Heart left ventricle (tissue), 16 donors: ENCODE measurements at places on chromosomes 4 and X.

DNA sequence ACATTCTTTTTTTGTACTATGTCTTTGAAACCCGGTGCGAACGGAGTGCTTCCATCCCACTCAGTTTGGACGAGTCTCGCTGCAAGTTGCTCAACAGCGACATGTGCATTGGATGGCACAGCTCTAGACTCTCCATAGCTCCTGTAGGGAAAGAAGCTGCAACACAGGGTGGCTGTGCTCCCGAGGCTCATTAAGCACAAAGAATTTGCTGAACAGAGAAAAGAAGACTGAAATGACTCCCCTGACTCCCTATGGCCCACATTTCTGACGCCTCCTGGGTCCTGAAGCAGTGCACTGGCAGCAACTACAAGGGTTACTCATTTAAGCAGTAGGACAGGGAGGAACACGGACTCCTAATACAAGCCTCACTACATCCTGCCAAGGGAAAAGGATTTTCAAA is 127.4 kb downstream of the SH3RF1 start:
- no peak for DNase-seq
- H3K27ac ChIP-seq = no peak overlapping the region
- H3K27me3 ChIP-seq = no peaks in the 10 kb centered on the region
- no peaks in the 10 kb centered on the region for H3K4me1 ChIP-seq
- H3K4me3 ChIP-seq = no peak overlapping the region

DNA sequence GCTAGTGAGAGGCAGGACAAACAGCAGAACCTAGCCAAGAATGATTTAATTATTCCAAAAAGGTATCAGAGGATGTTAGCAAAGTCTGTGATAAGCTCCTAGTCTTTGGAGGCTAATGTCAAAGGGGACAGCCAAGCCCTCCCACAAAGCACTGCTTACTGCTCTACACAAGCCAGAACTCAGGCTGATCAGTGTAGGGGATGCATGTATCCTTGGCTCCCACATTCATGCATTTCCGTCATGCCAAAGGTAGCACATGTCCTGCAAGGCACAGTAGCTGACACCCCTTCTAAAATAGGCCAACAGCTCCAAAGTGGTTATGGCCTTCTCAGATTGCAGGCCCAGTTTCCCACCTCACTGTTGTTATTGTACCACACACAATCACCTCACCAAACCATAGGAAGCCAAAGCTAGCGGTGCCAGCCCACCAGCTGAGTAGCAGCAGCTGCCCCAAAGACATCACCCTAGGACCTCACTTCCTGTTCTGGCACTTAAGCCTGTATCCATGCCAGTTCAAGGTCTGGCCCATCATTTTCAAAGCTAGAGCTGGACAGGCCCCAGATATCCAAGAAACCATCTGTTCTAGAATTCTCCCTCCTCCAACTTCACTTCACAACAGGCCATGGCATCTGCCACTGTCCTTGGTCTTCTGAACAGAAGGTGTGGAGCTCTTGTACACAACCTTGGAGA is 40.9 kb downstream of the TSPAN5 start:
- no peak overlapping the region for H3K4me3 ChIP-seq
- no peaks in the 10 kb centered on the region for H3K36me3 ChIP-seq
- DNase-seq = no peak
- no peak overlapping the region for H3K27ac ChIP-seq

GRCh38 chr4:108172231-108172752 is 3.6 kb upstream of the LEF1 start:
- H3K4me3 ChIP-seq = peak overlapping the region; percentile 63
- DNase-seq = peak; percentile 30
- H3K4me1 ChIP-seq = peaks cover 3% of the 10 kb centered on the region

- H3K27me3 ChIP-seq = no peaks in the 10 kb centered on the region
- no peak for DNase-seq
- H3K4me1 ChIP-seq = no peaks in the 10 kb centered on the region
- no peaks in the 10 kb centered on the region for H3K36me3 ChIP-seq
These were observed 47.5 kb downstream of the SMC1A start for GRCh38 chrX:53374923-53375322.

- DNase-seq = peak; percentile 88
- peak overlapping the region; percentile 8 for H3K4me3 ChIP-seq
- peak overlapping the region; percentile 74 for H3K27ac ChIP-seq
- H3K27me3 ChIP-seq = no peaks in the 10 kb centered on the region
- H3K36me3 ChIP-seq = no peaks in the 10 kb centered on the region
These were observed 111.3 kb upstream of the LNX1 start for GRCh38 chr4:53702334-53703266.

GRCh38 chr4:117096462-117096861 is 11.1 kb upstream of the TRAM1L1 start:
- no peak overlapping the region for H3K4me3 ChIP-seq
- no peaks in the 10 kb centered on the region for H3K36me3 ChIP-seq
- H3K27ac ChIP-seq = no peak overlapping the region
- no peak for DNase-seq
- no peaks in the 10 kb centered on the region for H3K4me1 ChIP-seq

GRCh38 chr4:178347111-178347510 is 904.9 kb upstream of the AGA start:
- no peaks in the 10 kb centered on the region for H3K4me1 ChIP-seq
- DNase-seq = no peak
- no peak overlapping the region for H3K4me3 ChIP-seq

GRCh38 chrX:46611658-46612362 is 38.2 kb downstream of the CHST7 start:
- no peak for DNase-seq
- no peaks in the 10 kb centered on the region for H3K36me3 ChIP-seq
- H3K4me3 ChIP-seq = no peak overlapping the region
- no peaks in the 10 kb centered on the region for H3K27me3 ChIP-seq

DNA sequence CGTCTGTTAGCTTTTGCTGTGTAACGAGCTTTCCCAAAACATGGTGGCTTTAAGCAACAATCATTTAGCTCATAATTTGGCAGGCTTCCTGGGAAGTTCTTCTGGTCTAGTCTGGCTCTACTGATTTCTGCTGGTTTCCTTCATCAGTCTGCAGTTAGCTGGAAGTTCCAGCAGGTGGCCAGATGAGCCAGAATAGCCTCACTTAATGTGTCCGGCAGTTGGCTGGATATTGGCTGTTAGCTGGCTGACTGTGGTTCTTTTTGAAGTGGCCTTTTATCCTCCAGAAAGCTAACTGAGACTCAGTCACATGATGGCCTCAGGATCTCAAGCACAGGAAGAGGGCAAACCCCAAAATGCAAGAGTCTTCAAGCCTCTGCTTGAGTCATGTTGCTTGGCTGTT is 34.9 kb downstream of the FTHL17 start:
- H3K4me1 ChIP-seq = no peaks in the 10 kb centered on the region
- no peak overlapping the region for H3K4me3 ChIP-seq
- DNase-seq = peak; percentile 28
- no peaks in the 10 kb centered on the region for H3K36me3 ChIP-seq
- H3K27me3 ChIP-seq = no peaks in the 10 kb centered on the region
- no peak overlapping the region for H3K27ac ChIP-seq

DNA sequence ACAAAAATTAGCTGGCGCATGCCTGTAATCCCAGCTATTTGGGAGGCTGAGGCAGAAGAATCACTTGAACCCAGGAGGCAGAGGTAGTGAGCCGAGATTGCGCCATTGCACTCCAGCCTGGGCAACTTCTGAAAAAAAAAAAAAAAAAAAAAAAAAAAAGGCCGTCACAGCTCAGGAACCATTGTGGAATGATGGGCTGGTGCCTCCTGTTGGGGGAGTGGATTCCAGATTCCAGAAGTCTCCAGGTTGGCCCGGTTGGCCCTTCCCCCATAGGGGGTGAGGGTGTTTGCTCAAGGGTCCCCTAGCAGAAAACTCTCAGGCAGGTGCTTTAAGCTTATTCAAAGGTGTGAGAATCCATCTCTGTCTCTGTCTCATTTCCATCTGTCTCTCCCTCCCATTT is 11.5 kb downstream of the SH3TC1 start:
- no peak for DNase-seq
- H3K4me3 ChIP-seq = no peak overlapping the region
- H3K36me3 ChIP-seq = peaks cover 5% of the 10 kb centered on the region
- H3K4me1 ChIP-seq = peaks cover 12% of the 10 kb centered on the region

GRCh38 chr4:105113800-105114199 is 32.9 kb upstream of the TET2 start:
- H3K4me1 ChIP-seq = no peaks in the 10 kb centered on the region
- DNase-seq = no peak
- H3K4me3 ChIP-seq = no peak overlapping the region
- H3K27ac ChIP-seq = no peak overlapping the region
- no peaks in the 10 kb centered on the region for H3K27me3 ChIP-seq
- H3K36me3 ChIP-seq = no peaks in the 10 kb centered on the region

- no peaks in the 10 kb centered on the region for H3K36me3 ChIP-seq
- peak overlapping the region; percentile 82 for H3K27ac ChIP-seq
- no peak overlapping the region for H3K4me3 ChIP-seq
- no peak for DNase-seq
- no peaks in the 10 kb centered on the region for H3K27me3 ChIP-seq
These were observed 303.1 kb downstream of the ARHGAP24 start for GRCh38 chr4:85777908-85778631.
